ENCODE measurements at places on chromosomes 1 and 21.

DNA sequence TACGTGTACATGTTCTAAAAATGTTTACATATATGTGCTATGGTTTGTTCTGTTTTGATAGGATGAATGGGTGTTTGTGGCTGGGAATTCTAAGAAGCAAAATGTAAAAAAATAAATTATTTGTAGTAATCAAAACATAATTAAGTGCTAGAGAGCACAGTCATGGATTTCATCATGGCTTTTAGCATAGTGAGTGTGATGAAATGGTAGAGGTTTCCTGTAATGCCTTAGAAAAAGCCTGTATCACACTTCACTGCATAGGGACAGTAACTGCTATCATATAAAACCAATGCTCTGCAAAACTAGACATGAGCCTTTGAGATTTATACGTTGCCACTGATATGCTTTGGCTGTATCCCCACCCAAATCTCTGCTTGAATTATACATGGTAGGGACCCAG is 99.8 kb downstream of the PTGER3 start:
- DNase-seq, result no peak

- DNase-seq, result peak; percentile 22
Measured at GRCh38 chr1:230208619-230209261, 141.7 kb downstream of the GALNT2 start.

DNA sequence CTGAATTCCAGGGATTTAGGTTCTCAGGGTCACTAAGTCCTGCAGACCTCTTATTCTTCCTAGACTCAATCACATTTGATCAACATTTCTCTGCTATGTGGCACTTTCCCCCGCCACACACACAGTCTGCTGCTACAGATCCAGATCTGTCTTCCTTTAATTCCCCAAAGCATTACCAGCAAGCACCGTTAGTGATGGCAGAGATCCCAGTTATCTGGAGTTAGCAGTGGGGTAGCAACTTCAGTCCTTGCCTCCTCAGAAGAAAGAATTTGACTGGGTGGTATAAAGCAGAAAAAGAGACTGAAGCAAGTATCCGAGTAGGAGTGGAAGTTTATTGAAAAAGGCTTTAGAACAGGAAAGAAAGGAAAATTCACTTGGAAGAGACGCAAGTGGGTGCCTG is 100.4 kb upstream of the ETV3 start:
- no peak for DNase-seq

- no peak for DNase-seq
Measured at GRCh38 chr1:96465441-96465840, 256.1 kb upstream of the PTBP2 start.

DNA sequence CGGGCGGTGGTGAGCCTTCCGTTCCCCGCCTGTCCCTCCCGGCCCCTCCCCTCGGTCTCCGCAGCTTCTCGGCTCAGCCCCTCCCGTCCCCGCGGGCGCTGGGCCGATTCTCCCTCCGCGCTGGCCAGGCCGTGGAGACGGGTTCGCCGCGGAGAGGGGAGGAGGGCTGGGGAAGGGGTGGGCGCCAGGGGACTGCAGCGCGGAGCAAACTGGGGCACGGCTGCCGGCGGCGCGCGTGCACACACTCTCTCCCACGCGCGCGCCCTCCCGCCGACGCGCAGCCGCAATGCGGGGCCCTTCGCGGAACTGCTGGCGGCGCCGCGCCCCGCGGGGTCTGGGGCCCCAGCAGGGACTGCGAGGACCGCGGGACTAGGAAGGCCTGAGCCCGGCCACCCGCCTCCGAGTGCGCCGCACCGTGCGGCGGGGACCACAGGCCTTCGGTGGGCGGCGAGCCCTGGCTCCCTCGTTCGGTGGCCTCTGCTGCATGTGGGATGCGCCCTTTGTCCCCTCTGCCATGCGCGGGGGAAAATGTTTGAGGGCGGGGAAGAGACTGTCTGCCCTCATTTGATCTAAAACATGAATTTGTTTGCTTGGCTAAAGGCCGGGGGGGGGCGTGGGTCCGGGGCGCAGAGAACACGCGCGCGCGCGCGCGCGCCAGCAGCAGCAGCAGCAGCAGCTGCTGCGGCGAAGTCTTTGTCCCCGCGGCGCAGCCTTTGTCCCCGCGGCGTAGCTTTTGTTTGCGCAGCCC is 90.7 kb upstream of the VAMP3 start:
- DNase-seq, result peak; percentile 17

DNA sequence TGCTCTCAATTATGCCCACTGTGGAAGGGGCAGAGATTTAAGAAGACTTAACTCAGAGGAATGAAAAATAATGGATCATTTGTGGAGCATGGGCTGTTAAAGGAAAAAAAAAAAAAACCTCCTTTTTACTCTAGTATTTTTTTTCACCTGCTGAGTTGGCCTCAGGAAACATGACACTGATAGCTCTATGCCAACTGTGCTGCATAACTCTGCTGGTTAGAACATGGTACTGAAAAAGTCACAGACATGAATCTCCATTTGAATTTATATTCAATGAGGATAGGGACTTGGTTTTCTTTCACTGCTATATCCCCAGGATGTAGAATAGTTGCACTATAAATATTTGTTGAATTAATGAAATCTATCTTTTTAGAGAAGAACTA is 86.1 kb upstream of the KIAA0040 start:
- DNase-seq, result no peak

GRCh38 chr1:156654700-156655099 is 12.8 kb downstream of the BCAN start:
- no peak for DNase-seq

GRCh38 chr1:167463875-167464575 is 54.3 kb downstream of the CD247 start:
- DNase-seq, result no peak

GRCh38 chr1:11654137-11654938 is at the start of the genes FBXO2 and FBXO44:
Gene FBXO2 (minus strand): TSS chr1:11654429. CDS start chr1:11654340, 89 bp downstream.
Gene FBXO44 (plus strand): TSS chr1:11654877. CDS start chr1:11655836, 959 bp downstream.
- peak; percentile 69 for DNase-seq

- no peak for DNase-seq
Measured at GRCh38 chr1:193355178-193355577, 168.8 kb upstream of the B3GALT2 start.

DNA sequence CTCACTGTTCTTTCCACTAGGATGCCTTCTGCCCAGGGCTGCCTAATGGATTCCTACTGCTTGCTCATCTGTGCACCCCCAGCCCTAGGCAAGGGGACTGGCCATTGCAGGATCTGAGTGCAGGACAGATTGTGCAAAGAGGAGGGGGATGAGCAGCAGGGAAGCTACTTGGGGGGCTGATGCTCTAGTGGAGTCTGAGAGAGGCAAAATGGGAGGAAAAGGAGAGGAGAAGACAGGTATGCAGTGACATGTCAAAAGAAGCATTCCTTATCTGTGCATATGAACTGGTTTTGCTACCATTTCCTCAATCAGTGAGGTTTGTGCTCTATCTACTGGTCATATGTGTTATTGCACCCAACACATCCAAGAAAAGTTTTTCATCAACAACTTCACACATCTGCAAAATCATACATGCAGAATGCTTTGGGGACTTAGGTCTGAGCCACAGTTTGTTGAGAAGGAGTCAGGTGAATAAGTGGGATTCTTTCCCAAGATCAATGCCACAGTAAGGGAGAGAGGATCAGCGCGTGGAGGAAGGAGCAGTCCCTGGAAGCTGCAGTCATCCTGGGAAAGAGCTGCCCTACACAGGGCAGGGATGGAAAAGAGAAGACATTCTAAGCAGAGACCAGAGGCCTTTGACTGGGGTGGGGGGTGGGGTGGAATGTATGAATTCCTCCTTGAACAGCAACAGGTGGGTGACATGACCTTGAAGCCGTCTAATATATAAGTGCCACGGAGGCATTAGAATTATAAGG is 14.4 kb downstream of the SLC5A9 start:
- peak; percentile 27 for DNase-seq

- DNase-seq, result no peak
Measured at GRCh38 chr21:30838536-30838935, 9.0 kb upstream of the KRTAP7-1 start.

DNA sequence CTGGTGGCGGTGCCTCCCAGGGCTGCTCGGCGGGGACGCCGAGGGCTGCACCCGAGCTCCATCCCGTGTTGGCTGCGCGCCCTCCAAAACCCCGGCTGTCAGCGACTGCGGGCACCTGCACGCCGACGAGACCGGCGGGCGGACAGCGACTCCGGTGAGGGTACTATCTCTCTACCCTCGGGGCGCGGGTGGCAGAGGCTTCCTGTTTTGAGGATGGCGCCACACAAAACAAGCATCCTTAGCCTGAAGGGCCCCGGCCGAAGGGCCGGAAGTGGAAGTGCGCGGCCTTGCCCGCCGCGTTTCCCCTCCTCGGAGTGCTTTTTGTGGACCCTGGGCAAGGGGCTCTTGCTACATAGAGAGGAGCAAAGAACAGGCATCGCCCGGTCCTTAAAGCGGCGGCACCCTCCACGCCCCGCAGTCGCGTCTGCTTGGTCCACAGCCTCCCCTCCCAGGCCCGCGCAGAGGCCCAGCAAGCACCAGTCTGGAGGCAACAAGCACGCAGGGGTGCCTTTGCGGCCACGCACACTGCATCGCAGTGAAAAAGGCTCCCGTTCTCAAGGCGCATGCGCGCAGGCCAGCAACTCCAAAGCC is 561 bp upstream of the COQ8A start:
- peak; percentile 72 for DNase-seq

DNA sequence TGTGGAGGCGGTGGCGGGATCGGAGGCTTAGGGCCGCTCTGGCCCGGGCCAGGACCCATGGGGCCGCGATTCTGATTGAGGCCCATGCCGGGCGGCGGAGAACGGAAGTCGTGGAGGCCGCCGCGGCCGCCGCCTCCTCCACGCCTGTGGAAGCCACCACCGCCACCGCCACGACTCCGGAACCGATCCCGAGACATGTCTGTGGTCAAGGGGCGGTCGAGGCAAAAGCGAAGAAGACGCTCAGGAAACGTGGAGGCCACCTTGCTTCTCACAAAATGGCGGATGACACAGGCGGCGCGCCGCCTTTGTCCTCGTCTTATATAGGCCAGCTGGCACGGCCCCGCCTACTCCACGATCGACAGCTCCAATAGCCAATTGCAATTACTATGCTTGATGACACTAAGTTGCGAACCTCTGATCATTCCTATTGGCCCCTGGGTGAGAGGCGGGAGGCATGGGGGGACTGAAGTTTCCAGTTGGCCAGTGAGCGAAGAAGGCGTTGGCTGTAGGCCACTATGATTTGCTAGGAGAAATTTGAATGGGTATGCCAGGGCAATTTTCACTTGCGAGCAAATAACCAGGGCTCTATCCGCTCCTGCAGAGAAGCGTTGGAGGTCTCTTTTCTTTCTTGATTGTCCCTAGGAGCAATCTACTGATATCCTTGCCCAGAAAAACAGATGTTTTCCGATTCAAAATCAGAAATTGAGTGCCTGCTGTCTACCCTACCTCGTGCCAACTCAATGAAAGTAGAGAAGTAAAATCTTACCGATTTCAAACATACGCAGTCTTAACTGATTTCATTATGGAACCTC is at the start of gene SFPQ:
SFPQ (minus strand) TSS at position 293 of the 812 bp plus-strand sequence; CDS start at position 197, 96 bp downstream.
- peak; percentile 97 for DNase-seq

Measured in activated CD4-positive, alpha-beta T cell treated with anti-CD3 and anti-CD28 coated beads, Interleukin-2, amount 10 ng/mL, durations not matched to agents 7 days and 5 days (primary cell).